ENCODE measurements at places on chromosomes 12 and 14. TPM values are rescaled to one million over a fixed set of nuclear protein-coding genes. Genes with fewer than 3 reads are reported as not detected.

DNA sequence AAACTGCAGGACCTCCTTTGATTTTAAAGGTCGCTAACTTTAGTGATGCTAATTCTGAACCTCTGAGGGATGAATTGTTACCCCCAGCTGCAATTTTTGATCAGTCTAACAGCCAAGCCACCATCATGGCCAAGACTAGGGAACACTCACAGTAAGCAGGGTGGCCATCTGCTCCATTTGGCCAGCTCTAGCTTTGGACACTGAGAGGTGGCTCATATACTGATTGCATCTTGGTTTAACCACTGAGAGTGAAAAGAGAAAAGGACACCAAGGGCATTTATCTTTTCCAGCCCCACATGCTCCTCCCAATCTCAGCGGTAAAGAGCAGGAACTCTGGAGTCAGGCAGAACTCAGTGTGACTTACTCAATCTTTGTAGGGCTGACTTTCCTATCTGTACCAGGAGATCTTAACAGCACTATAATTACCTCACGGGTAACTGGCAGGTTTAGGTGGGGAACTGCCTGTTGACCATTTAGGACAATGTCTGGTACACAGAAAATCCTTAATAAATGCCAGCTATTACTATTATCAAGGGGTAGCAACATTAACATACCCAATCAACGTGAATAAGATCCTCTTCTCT lies 6.2 kb downstream of the LPCAT3 start:
- DNase-seq: no peak

DNA sequence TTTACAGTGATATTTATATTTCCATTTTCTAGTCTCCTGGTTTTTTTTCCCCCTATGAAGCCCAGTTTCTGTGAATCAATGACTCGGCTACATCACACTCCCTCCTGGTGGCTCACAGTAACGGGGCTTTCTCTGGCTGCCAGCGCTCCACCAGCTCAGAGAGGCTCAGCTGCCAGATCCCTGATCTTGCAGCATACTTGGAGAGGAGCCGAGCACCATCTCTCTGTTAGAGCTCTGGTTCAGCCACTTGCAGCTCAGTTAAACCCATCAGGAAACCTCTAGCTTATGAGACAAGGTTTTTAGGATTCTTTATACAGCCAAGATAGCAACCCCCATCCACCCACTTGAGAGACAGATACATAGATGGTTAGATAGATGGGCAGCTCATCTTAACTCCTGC lies 74.6 kb downstream of the CIT start:
- DNase-seq: peak; percentile 25

GRCh38 chr12:123118497-123118896 lies 32.4 kb downstream of the PITPNM2 start:
- no peak for DNase-seq

- DNase-seq: no peak
These were observed 98.8 kb downstream of the DACT1 start for GRCh38 chr14:58736606-58737005.

DNA sequence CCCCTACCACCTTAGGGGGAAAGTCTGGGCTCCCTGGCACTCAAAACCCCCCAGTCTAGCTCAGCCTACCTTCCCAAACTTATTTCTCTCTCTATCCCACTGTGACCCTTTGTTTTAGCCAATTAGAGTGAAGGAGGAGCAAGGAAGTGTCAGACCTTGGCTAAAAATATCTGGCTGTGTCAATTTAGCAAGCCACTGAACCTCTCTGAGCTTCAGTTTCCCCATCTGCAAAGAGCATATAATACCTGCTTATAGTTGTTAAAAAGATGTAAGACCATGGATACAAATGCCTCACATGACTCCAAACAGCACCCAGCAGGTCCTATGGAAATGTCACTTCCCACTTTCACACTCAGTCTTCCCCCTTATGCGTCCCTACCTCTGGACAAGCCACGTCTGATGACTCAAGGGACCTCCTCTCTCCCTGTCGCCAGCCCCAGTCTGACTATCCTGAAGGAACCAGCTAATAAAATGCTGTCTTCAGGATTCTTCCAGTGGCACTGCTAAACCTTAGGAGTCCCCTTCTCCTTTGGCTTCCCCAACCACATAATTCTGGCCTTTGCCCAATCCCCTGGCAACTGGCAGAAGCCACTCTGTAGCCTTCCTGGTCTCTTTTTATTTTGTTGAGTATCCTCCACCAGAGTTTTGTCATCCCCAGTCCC lies 19.3 kb downstream of the FOXN3 start:
- DNase-seq: no peak

- no peak for DNase-seq
These were observed 770.0 kb downstream of the FLRT2 start for GRCh38 chr14:86299994-86300393.

- DNase-seq: no peak
These were observed at the start of gene PMEL for GRCh38 chr12:55965941-55966407. PMEL (minus strand) TSS chr12:55966042; CDS start chr12:55966011, 31 bp downstream.

DNA sequence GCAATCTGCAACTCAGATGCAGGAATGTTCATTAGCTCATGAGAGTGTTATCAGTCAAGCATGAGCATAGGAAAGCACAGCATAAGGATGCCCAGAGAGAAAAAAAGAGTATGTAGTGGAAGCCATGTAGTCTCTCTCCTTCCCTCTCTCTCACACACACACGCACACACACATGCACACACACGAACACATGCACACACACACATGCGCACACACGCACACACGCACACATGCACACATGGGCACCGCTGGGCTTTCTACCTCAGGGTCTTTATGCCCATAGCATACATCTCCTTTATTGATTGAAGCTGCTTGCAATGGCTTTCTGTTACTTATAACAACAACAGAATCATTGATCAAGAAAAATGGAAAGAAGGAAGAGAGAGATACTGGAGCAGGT lies 240.9 kb downstream of the ETNK1 start:
- no peak for DNase-seq

DNA sequence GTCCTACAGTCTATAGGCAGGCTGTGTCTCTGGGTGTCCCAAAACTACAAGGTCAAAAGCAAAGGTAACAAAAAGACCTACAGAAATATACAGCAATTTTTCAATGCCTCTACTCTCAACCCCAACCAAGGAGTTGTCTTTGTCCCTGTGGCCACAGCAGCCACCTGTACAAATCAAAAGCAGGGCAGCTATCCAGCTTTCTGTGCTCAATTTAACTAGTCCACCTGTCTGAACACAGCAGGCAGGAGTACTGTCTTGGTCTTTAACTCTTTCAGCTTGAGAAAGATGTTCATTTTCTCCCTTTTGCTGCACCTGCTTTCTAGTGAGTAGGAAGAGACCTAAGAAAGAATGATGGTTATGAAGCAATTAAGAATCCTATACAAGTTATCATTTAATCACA lies 19.7 kb downstream of the GDF11 start:
- no peak for DNase-seq

- DNase-seq: no peak
These were observed 324 bp upstream of the HOXC9 start for GRCh38 chr12:53999559-54000115.

GRCh38 chr12:113879658-113880057 lies 86.5 kb downstream of the RBM19 start:
- DNase-seq: no peak

GRCh38 chr12:54404061-54405004 lies 14.7 kb downstream of the ITGA5 start:
- peak; percentile 70 for DNase-seq

The RASAL1 gene
- not detected for total RNA-seq

GRCh38 chr14:32633224-32633859 lies 304.2 kb downstream of the AKAP6 start:
- no peak for DNase-seq

The BIN2 gene
- 26.5 TPM for total RNA-seq

The MYL2 gene
- total RNA-seq: not detected

The LRRK2 gene
- total RNA-seq: 15.3 TPM

- DNase-seq: no peak
These were observed 31.1 kb downstream of the CALM1 start for GRCh38 chr14:90427848-90428426.

- DNase-seq: no peak
These were observed 10.2 kb upstream of the PGF start for GRCh38 chr14:74965486-74966153.

The GNG2 gene
- 51.7 TPM for total RNA-seq

DNA sequence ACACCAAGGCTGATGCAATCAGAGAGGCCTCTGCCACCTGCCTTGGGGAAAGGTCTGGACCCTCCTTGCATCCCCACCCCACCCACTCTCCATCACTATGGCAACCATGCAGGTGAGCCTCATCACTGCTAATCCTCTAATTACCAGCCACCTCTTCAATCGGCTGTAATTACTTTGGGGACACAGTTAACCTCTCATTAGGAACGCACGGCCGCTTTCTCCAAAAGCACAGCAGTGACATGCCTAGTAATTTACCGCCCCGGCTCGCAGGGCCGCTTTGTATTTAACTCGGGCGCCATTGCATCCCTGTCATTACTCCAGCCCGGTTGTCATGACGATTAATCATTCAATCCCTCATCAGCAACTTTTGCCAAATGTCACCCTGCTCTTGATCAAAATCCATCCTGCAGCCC lies 36.3 kb upstream of the FAM222A start:
- no peak for DNase-seq

The ZDHHC22 gene
- total RNA-seq: not detected

The TMCC3 gene
- 14.8 TPM for total RNA-seq

The FOXA1 gene
- not detected for total RNA-seq

The TMBIM6 gene
- 337 TPM for total RNA-seq

- no peak for DNase-seq
These were observed 40.3 kb downstream of the SUSD6 start for GRCh38 chr14:69651664-69652063.

The ADCY6 gene
- 51.7 TPM for total RNA-seq

The NOVA1 gene
- 30.8 TPM for total RNA-seq

DNA sequence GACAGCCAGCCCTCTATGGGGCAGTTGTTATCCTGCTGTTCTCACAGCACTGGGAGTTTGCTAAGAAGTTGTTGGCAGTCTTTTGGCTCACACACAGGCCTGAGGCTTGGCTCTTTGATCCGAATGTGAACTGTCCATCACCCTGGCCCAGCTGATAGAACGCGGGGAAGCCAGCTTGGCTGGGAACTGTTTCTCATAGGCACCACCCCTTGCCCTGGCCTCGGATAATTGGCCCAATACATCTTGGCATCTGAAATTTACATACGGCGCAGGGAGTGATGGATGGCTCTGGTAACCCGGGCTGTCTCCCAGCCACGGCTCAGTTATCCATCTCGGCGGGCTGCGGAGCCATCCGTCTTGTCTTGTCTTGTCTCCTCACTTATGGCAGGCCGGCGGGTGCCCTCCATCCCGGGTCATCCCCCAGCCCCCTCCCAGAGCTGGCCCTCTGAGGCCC lies 164.1 kb downstream of the PHETA1 start:
- no peak for DNase-seq

The SLC8A3 gene
- total RNA-seq: not detected

- DNase-seq: no peak
These were observed 571.2 kb downstream of the BCL11B start for GRCh38 chr14:98700748-98701147.

DNA sequence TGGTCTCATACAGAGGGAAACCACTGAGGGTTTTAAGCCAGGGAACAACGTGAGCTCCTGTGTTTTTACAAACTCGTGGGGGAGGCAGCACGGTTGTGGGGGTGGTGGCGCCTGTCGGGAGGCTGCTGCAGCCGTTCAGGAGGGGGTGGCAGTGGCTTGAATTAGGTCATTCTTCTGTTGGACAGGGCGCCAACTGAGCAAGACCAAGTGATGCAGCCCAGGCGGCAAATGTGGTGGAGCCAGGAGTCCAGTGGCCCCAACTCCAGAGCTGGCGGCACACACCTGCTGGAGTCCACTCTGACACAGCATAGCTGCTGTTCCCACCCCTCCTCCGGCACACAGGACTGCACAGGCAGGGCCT lies 27.8 kb downstream of the FBRSL1 start:
- no peak for DNase-seq

- DNase-seq: no peak
These were observed 437.5 kb upstream of the TMEM132C start for GRCh38 chr12:127829281-127830064.

GRCh38 chr12:98592825-98593322 lies 612 bp upstream of the SLC25A3 start:
- no peak for DNase-seq

DNA sequence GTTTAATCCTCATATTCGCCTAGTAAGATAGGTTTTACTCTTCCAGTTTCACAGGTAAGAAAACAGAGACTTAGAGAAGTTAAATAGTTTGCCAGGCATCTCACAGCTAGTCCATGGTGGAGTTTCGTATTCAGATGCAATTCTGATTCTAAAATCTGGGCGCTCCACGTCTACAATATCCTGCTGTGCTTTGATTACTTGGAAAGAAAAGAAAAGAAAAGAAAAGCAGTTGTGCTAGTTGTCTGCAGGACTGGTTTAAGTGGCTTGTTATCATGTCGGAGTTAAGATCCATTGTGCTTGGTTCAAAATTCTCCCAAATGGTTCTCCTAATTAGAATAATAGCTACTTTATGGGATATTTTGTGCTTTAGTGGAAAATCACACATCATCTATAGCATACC lies 18.6 kb downstream of the AKAP3 start:
- DNase-seq: no peak

The PLEKHG7 gene
- not detected for total RNA-seq

- no peak for DNase-seq
These were observed 459.6 kb upstream of the RGS6 start for GRCh38 chr14:71472356-71473340.

GRCh38 chr14:76882651-76883050 lies 56.4 kb downstream of the LRRC74A start:
- no peak for DNase-seq

- no peak for DNase-seq
These were observed at the start of gene PRIMA1 for GRCh38 chr14:93788293-93788542. PRIMA1 (minus strand) TSS chr14:93788485; CDS start chr14:93787718, 767 bp downstream.

The LHX5 gene
- total RNA-seq: not detected

The LRRC10 gene
- not detected for total RNA-seq

- DNase-seq: no peak
These were observed 4.5 kb downstream of the HOXC10 start for GRCh38 chr12:53989227-53990113.

DNA sequence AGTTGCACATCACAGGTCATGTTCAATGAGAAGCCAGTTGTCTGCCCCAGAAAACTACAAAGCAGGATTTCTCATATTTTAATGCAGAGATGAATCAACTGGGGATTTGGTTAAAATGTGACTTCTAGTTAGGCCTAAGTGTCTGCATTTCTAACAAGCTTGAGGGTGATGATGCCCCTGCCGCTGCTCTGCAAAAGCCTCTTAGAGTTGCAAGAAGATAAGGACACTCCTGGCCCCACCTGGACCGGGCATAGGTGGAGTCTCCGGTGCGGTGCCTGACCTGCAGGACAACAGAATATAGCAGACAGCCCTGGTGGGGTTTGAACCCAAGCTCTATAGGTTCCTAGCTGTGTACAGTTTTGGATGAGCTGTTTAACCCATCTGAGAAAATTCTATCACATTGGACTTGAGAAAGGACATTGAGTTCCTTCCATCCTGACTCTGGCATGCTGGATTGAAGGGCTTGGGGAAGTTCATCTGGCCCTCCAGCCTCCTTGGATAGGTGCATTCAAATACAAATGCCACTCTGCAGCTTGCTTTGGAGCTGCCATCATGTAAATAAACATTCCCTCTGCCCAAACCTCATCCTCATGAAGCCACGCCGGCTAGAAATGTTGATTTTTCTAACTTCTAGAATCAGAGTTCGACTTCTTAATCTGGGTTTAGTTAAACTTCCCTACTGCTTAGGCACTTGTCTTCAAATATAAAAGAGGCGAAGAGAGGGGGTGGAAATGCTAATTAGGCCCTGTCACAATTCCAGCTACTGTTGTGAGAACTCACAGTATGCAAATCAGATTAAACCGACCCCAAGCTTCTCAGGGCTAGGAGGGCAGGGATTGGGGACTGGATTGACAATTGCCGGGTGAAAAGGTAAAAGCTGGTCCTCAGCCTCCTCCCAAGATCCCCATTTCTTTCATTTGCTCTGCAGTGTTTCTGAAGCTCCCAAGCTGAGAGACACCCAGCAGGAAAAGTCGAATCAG lies 1225.6 kb downstream of the VRK1 start:
- DNase-seq: no peak

The TMTC3 gene
- total RNA-seq: 22.0 TPM
